H9 (cell line): ENCODE measurements at places on chromosomes 11 and 22. TPM values are rescaled to one million over a fixed set of nuclear protein-coding genes. Genes with fewer than 3 reads are reported as not detected.

LSP1 gene
- not detected in 2 replicates for total RNA-seq

SNX32 gene
- 0.88 and 1.2 TPM in 2 replicates for total RNA-seq

OR52E8 gene
- total RNA-seq = not detected in 2 replicates

FADS2 gene
- 316 and 322 TPM in 2 replicates for total RNA-seq

DNA sequence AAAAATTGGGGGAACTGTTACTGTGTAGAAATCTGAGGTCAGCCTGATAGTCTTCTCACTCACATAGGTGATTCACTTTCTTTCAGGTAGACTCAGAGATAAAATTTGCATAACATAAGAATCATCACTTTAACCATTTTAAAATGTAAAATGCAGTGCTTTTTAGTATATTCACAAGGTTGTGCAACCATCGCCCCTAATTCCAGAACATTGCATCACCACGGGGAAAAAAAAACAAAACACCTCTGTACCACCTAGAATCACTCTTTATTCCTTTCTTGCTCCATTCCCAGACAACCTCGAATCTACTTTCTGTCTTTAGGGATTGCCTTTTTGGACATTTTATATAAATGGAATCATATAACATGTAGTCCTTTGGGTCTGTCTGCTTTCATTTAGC, 20.9 kb downstream of the CHEK1 start:
- DNase-seq = no peak

GRCh38 chr22:23107487-23108248, 34.1 kb downstream of the RSPH14 start:
- no peak for DNase-seq
